ENCODE measurements at places on chromosomes 6 and 20.

DNA sequence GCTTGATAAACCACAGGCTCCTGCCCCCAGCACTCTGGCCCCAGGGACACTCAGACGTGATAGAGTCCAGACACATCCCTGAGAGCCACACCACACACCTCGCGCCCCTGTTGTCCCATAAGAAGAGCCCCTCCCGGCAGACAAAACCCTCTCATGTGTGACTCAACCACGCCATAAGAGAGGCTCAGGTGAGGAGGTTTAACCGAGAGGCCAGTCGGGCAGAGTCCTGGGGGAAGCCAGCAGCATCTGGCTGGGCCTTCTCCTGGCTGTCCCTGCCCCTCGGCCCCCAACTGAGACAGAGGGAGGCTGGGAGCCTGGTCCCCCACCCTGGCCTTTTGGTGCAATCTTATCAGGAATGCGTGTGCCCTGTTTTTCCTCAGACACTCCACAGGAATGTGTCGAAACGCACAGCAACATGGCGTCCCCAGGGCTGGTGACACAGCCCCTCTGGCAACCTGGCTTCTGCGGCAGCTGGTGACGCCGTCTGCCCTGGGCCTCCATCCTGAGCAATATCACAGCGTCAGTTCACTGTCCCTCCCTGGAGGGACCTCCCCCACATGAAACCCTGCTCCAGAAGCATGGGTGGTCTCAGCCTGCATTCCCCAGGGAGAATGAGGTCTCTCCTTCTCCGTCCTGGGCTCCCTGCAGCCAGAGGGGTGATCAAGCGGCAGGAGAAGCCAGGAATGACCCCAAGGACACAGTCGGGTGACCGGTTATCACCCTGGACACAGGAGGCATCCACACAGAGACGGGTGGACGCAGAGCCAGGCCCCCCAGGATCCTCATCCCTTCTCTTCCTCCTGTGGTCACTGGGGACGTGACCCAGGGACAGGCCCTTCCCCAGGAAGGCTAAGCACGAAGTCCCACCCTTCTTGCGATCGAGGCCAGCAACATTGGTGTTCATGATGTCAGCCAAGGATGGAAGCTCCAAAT, 156.6 kb upstream of the AFDN start:
- no peak for DNase-seq

GRCh38 chr6:160455081-160455480, 106.9 kb downstream of the SLC22A3 start:
- no peak for DNase-seq

- no peak for DNase-seq
These were observed 10.8 kb downstream of the MAVS start for GRCh38 chr20:3857405-3857804.

DNA sequence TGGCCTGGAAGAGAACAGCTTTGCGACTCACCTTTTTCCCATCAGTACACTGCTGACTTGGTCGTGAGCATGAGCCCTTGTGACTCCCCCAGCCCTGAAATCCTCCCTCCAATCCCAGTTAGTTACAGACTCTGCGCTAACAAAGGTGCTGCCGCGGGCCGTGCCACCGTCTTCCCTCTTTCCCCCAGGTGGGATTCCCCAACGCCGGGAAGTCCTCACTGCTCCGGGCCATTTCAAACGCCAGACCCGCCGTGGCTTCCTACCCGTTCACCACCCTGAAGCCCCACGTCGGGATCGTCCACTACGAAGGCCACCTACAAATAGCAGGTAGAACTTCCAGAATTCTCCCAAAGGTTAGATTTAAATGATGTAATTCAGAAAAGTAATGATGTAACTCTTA, 16.1 kb downstream of the MTG2 start:
- DNase-seq: no peak

- no peak for DNase-seq
These were observed 61.4 kb downstream of the DAAM2 start for GRCh38 chr6:39853604-39854003.

- no peak for DNase-seq
These were observed 79.4 kb downstream of the LIN28B start for GRCh38 chr6:105036351-105036750.

- DNase-seq: peak; percentile 78
These were observed 7.3 kb upstream of the SIRPG start for GRCh38 chr20:1664911-1665310.

- no peak for DNase-seq
These were observed 385.5 kb downstream of the HDGFL1 start for GRCh38 chr6:22954749-22955385.

GRCh38 chr20:15333170-15333569, 995.8 kb upstream of the FLRT3 start:
- DNase-seq: no peak

GRCh38 chr20:37558779-37559178, 31.1 kb upstream of the BLCAP start:
- DNase-seq: no peak

DNA sequence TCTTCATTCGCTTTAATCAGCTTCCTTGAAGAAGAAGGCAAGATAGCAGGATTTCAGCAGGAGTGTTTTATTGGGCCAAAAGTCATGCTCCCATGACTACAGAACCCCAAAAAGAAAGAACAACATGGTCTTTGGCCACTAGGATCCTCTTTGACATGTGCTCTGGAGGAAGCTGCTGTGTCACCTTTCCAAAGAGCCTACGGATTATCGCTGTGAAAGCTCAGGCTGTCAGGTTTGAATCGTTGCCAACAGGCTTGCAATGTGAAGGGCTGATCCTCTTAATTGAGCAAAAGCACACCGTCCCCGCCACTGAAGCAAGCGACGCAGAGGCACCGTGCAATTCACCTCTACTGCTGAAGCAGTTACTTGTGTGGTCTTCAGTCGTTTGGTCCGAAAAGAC, 29.0 kb downstream of the MYLIP start:
- DNase-seq: no peak

DNA sequence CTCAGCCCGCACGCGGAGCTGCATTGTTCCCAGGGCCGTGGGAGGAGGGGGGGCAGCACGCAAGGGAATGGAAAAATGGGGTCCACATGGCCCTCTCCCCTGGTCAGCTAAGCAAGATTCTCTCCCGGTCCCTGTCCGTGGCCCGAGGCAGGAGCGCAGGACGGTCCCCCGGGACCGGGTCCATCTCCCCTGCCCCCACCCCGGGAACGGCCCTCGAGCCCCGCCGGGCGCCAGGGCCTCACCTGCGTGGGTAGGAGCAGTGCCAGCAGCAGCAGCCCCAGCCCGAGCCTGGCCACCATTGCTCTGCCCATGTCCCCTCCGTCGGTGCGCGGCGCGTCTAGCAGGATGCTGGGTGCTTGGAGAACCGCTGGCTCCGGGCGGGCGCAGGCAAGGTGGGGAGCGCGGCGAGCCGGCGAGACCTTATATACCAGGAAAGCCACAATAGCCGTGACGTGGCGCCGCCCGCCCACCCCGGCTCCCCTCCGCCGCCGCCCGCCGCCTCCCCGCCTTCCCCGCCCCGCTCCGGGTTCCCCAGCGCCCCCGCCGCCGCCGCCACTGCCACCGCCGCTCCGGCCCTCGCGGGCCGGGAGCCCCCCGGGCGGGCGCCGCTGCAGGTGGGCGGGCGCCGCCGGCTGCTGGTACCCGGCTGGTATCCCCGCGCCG, at the start of gene CD24:
Gene CD24 (minus strand): TSS at position 394 of the 663 bp plus-strand sequence. CDS start 83 bp downstream, at position 311.
- no peak for DNase-seq

DNA sequence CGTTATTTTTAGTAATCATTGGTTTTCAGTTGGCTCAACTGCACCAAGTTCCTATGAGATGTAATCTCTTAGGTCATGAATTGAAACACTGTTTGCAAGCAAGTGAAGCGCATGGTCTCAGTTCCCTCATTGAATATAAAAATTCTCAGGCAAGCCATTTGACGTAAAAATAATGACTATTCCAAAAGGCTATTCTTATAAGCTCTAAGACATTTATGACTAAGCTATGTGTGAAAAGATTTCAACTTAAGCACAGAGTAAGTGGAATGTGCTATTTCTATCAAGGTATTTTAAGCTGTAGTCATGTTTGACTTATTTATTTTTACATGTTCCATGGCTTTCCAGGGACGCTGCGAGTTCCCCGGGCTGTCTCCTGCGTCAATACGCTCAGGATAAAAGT, 248.5 kb downstream of the THBS2 start:
- DNase-seq: no peak

GRCh38 chr20:41366546-41367392, at the start of gene EMILIN3:
TSS of gene EMILIN3 (minus strand) at chr20:41366818. CDS start at chr20:41366634, 184 bp downstream.
- DNase-seq: no peak

- DNase-seq: no peak
These were observed 510.8 kb upstream of the POU3F2 start for GRCh38 chr6:98323605-98324004.

Measured in CD8-positive, alpha-beta memory T cell (primary cell).